ENCODE measurements at places on chromosomes 7 and 10.

GRCh38 chr7:142485617-142486226 lies 227.9 kb upstream of the PRSS58 start:
- no peak for DNase-seq

DNA sequence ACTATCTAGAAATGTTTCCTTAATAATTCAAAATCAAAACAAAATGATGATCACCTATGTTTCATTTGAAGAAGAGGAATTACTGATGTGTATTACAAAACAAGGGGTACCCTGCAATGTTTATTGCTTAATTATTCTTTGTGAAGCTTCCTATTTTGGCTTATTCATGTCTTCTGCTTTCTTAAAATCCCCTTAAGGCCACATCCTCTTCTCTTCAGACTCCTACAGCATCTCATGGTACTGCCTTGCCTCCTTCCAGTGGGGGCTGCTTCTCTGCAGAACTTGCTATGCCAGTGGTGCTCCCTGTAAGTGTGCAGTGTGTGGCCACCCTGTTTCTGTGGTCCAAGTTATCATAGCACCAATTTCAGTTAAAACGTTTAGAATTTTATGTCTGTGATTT lies 35.0 kb downstream of the CCDC146 start:
- DNase-seq = no peak

DNA sequence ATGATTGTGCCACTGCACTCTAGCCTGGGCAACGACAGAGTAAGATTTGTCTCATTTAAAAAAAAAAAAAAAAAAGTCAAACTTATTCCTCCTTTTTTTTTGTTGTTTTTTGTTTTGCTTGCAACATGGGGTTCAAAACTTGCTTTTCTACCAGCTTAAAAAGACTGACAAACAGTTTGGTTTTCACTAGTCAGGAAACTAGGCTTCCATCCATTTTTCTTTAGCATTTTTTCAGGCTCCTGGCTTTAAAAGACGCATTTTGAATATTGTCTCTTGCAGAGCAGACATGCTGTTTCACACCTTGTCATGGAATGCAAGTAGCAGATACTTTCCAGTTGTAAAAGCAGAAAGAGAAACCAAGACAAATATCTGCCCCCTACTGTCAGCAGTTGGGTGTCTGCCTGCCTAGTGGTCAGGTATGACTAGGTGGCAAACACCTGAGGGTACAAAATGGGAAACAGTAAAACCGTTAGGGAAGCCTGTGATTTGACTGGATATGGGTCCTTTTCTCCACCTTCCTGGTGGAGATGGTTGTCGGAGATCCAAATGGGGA lies 139.9 kb downstream of the CCDC71L start:
- DNase-seq = no peak

GRCh38 chr10:81784111-81784597 lies 90.8 kb upstream of the NRG3 start:
- DNase-seq = no peak

DNA sequence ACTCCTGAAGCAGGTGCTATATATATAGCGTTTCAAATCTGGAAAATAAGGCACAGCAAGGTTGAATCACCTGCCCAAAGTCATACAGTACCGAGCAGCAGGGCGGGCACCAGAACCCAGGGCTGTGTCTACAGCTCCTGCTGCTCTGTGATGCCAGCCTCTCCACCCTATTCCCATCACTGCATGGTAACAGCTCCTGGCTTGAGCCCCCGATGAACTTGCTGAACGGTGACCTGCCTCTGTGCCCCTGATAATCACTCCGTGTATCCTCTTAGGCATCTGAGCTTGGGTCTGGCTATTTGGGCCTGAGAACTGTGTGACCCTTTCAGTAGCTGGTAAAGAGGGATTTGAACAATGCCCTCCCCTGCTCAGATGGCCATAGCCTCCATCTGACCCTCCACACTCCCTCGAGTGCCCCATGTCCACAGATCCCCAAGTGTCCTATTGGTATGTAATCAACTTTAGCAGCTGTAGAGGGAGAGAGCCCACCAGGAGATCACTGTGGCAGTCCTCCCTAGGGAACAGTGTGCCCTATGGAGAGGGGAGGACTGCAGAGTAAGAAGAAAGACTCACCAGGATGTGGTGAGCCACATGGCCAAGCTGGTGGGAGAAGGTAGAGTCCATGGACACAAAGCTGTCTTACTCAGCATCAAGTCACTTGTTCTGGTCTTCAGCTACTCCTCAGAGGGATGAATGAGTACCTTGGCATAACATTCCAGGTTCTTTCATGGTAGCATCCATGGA lies 1.1 kb upstream of the ARHGAP22 start:
- peak; percentile 84 for DNase-seq

DNA sequence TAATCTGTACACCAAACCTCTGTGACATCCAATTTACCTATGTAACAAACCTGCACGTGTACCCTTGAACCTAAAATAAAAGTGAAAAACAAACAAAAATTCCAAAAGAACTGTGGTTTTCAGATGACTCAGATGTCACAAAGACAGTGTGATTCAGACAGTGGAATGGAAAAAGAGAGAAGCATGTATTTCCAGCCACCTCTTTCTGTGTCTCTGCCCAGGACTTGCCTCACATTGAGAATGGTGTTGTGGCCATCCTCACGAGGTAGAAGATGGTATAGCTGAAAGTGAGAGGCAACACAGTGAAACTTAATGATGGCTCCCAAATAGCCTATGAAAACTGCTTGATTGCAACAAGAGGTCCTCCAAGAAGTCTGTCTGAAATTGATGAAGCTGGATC lies 78.0 kb downstream of the ARL5B start:
- DNase-seq = peak; percentile 56

DNA sequence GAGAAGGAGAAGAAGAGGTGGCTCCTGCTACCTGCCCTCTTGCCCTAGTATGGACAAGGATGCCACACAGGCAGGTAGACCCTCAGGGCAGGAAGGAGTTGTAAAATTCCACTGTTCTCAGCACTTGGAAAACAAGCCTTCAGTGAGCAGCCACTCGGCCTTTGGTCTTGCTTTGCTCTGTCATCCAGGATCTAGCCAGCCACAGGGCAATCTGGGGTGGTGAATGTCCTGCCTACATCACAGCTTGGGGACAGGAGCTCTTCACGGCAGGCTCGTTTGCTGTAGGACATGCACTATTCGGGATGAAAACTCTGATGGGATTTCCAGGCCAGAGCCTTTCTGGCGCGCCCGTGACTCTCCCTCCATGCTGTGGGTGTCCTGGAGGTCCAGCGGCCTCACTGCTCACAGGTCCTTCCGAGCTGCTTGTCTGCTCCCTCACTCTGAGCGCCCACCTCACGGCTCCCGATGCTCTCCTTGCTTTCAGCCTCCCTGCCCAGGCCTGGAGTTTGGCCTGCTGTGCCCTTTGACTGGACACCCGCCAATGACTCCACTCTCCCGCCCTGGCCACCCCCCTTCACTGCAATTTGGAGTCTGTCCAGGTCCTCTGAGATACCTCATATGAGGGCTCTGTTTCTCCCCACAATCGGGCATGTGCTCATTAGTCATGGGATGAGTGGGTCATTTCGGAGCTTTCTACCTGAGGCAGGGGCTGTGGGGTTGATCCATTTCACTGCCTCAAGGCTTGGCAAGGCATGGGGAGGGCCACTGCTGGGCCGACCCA lies 227.2 kb upstream of the GRB10 start:
- DNase-seq = peak; percentile 67

- DNase-seq = no peak
Observed at GRCh38 chr7:73442903-73443500, 9.4 kb downstream of the FZD9 start.

DNA sequence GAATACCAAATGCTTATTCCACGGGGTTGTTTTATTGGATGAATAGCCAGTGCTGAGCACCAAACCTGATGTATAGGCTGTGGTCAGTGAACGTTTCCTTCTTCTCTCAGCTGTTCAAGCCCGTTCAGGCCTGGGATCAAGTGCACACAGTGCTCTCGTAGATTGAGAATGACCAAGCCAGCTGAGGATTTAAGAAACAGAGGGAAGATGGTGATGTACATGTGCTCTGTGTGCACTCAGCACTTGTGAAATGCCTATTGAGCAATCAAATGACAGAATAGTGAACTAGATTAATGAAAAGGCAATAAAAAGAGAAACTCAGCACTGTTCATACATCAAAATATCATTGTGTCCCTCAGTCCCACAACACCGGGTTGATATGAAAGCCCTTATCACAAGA lies 302.5 kb downstream of the BMPER start:
- no peak for DNase-seq
